ENCODE measurements at places on chromosomes 5 and 9.

GRCh38 chr5:8478326-8478725 lies 609.4 kb downstream of the MTRR start:
- no peak for DNase-seq
- H3K36me3 ChIP-seq = no peaks in the 10 kb centered on the region
- H3K27ac ChIP-seq = no peak overlapping the region
- no peaks in the 10 kb centered on the region for H3K4me1 ChIP-seq

DNA sequence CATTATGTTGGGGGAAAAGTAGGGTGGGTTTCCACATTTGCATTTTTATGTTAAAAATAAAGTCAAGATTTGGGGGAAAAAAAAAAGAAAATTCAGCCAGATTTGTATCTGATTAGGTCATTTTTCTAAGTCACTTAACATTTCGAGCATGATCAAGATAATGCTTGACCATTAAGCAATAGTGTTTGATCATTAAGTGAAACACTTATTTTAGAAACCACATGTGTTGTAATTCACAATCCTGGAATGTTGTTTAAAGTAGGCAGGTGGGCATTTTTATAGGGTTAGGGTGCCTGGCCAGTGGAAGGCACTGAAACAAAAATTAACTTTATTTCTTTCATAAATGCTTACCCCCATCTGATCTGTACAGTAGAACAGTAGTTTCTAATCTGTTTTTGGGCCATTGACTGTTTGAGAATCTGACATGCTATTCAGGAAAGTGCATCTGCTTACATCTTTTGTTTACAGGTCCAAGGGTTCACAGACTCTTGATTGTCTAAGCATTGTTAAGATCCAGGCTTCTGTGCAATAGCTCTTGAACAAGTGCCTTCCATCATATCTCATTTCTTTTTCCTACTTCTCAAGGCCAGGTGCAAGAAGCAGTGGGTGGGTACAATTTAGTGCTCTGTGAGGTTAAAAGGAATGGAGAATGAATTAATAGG lies 9.1 kb downstream of the ZCCHC9 start:
- no peak for DNase-seq
- H3K4me1 ChIP-seq = no peaks in the 10 kb centered on the region
- H3K4me3 ChIP-seq = no peak overlapping the region

GRCh38 chr5:145629047-145629446 lies 206.1 kb downstream of the PRELID2 start:
- no peak for DNase-seq
- peaks cover 3% of the 10 kb centered on the region for H3K4me1 ChIP-seq
- no peak overlapping the region for H3K27ac ChIP-seq
- H3K27me3 ChIP-seq = no peaks in the 10 kb centered on the region
- H3K36me3 ChIP-seq = no peaks in the 10 kb centered on the region
- no peak overlapping the region for H3K4me3 ChIP-seq

GRCh38 chr5:4246447-4246846 lies 650.8 kb downstream of the IRX1 start:
- H3K4me1 ChIP-seq = peaks cover 9% of the 10 kb centered on the region
- no peak overlapping the region for H3K27ac ChIP-seq
- peaks cover 12% of the 10 kb centered on the region for H3K27me3 ChIP-seq
- no peak for DNase-seq
- H3K4me3 ChIP-seq = no peak overlapping the region

- no peak overlapping the region for H3K27ac ChIP-seq
- no peak for DNase-seq
- H3K27me3 ChIP-seq = no peaks in the 10 kb centered on the region
- no peaks in the 10 kb centered on the region for H3K36me3 ChIP-seq
These were observed 67.4 kb downstream of the CTSL start for GRCh38 chr9:87793292-87793691.

DNA sequence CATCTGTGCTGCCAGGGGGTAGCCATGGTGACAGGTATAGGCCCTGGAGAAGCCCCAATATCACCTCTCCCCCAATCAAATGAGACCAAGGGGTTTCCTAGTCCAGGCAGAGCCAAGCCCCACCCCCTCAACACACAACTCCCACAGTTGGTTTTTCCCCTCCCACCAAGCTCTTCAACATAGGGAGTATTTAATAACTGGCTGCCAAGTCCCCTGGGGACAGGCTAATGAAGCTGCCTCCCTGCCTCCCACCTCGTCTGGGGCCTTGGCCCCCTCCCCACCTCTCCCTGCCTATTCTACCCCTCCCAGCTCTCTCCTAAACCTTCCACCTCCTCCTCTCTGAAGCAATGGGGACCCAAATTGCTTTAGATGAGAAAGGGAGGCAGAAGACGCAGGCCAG lies 23.4 kb downstream of the CPLX2 start:
- H3K27me3 ChIP-seq = peaks cover 18% of the 10 kb centered on the region
- no peak overlapping the region for H3K4me3 ChIP-seq
- H3K36me3 ChIP-seq = no peaks in the 10 kb centered on the region
- H3K4me1 ChIP-seq = no peaks in the 10 kb centered on the region
- H3K27ac ChIP-seq = no peak overlapping the region

DNA sequence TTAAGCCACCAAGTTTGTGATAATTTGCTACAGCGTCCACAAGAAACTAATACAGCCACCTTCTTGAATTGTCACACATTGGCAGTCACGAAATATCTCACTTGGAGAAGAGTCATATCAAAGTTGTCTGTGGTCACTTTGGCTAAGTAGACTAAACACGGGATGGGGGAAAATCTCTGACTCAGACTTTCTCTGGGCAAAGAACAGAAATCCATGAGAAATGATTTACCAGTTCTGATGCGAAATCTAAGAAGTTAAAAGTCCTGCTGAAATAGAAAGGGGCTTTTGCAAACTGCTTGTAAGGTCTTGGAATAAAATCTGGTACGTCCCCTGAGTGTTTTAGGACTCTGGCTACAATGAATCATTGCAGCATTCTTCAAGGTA lies 158.4 kb downstream of the COL23A1 start:
- no peak overlapping the region for H3K27ac ChIP-seq
- DNase-seq = no peak
- no peak overlapping the region for H3K4me3 ChIP-seq
- H3K4me1 ChIP-seq = peaks cover 30% of the 10 kb centered on the region

GRCh38 chr5:170740551-170741205 lies 42.8 kb upstream of the GABRP start:
- peaks cover 4% of the 10 kb centered on the region for H3K36me3 ChIP-seq
- peaks cover 7% of the 10 kb centered on the region for H3K27me3 ChIP-seq
- H3K4me1 ChIP-seq = peaks cover 11% of the 10 kb centered on the region

GRCh38 chr9:35538361-35539234 lies 48.7 kb downstream of the RUSC2 start:
- H3K36me3 ChIP-seq = peaks cover under 1% of the 10 kb centered on the region
- H3K27ac ChIP-seq = peak overlapping the region; percentile 97
- peaks cover 33% of the 10 kb centered on the region for H3K4me1 ChIP-seq
- no peaks in the 10 kb centered on the region for H3K27me3 ChIP-seq
- DNase-seq = peak; percentile 76
- peak overlapping the region; percentile 87 for H3K4me3 ChIP-seq

Measured in mesothelial cell of epicardium (in vitro differentiated cells).